ENCODE measurements at places on chromosomes 1 and 21. TPM values are rescaled to one million over a fixed set of nuclear protein-coding genes. Genes with fewer than 3 reads are reported as not detected.

- no peak for DNase-seq
Observed at GRCh38 chr1:75996196-75996595, 64.0 kb upstream of the ASB17 start.

GRCh38 chr21:37557261-37557950, 190.8 kb downstream of the DYRK1A start:
- no peak for DNase-seq

- no peak for DNase-seq
Observed at GRCh38 chr1:209207126-209207700, 376.3 kb upstream of the CAMK1G start.

GRCh38 chr1:27318136-27318535, 3.8 kb upstream of the TMEM222 start:
- DNase-seq = no peak

- no peak for DNase-seq
Observed at GRCh38 chr1:26721669-26722355, 26.0 kb downstream of the ARID1A start.

TCP10L gene
- 1.4 TPM for total RNA-seq

KIRREL1 gene
- total RNA-seq = 5.9 TPM

ACTL8 gene
- total RNA-seq = not detected
